NAMALWA (cell line): ENCODE measurements at places on chromosomes 3 and 15.

DNA sequence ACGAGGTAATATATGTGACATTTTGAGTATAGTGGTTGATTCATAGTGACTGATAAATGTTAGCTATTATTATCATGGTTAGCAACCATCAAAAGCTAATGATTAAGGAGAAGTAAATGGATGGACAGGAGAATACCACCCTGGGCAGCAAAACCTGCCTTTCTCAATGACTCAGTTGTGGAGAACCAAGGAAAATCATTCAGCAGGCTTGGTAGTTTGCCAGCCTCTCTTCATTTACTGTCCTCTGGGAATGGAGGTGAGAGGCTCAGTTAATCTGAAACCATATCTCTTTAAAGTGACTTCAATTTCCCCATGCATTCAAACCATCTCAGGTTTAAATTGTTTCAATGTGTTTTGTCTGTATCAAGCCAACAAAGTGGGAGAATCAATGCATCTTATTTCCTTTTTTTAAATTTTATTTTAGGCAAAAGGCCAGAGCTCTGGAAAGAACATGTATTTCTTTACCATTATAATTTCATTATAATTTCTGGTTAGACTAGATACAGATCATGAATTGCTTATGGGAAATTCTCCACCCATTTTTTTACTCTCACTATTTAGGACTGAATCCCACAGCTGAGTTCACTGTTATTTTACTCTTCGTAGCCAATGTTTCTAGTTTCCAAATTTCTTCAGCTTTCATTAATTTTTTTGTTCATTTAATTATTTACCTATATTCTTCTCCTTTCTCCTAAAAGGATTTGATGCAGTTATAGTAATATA, 2.7 kb downstream of the TM4SF18 start:
- no peak for DNase-seq

DNA sequence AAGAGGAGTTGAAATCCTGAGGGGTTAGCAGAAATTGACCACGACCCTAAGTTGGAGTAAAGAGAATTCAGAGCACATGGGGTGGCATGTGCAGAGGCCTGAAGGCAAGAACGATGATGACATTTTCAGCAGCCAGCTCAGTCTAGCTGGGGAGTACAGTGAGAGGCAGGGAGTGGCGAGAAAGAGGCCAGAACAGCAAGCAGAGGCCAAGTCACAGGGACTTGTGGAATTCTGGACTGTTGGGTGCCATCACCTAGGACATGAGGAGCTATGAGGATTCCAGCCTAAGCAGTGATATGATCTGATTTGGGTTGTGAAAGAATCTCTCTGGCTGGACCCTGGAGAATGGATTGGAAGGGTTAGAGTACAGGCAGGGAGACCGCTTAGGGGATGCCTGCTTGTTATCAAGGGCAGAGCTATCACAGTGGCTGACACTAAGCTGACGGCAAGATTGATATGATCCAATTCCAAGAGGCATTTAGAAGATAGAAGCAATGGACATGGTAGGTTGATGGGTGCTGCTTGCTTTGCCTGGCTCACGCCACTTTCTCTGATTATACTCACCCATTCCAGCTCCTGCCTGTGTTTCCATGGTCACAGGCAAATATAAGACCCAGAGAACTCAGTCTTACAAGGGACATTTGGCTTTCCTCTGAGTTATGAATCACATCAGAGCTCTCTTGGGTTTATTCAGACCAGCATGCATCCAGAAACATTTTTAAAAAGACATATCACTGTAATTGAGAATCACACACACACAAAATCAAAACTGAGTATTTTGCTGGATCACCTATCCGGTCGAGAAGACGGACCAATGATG, 66.4 kb downstream of the LRTM1 start:
- no peak for DNase-seq

GRCh38 chr3:112056451-112056929, 22.0 kb downstream of the TMPRSS7 start:
- DNase-seq = no peak

DNA sequence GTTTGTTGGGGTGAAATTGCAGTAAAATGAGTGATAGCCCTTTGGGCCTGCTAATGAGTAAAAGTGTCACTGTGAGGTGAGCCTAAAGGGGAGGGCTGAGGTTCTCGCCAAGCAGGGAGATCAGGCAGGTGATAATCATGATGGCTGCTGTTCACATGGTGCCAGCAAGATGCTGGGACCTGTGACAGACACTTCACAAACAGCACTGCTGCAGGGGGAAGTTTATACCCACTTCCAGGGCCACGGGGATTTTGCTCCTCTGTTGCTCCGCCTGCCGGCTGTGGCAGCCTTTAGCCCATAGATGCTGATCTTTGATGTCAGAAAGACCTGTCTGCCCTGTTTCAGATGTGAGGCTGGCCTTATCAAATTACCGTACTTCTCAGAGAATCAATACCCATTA, 96.7 kb downstream of the SV2B start:
- DNase-seq = no peak

GRCh38 chr3:173875790-173876189, 478.2 kb downstream of the NLGN1 start:
- DNase-seq = no peak
